Cardiac muscle cell (in vitro differentiated cells and primary cell): ENCODE measurements at places on chromosomes 3 and 15.

- peak; percentile 49 for DNase-seq
Measured at GRCh38 chr3:80688814-80689213, 921.0 kb upstream of the ROBO1 start.

- no peak for DNase-seq
Measured at GRCh38 chr15:45151998-45152828, 22.4 kb downstream of the DUOX1 start.

- DNase-seq: peak; percentile 77
Measured at GRCh38 chr3:27632431-27633223, 89.5 kb downstream of the EOMES start.

DNA sequence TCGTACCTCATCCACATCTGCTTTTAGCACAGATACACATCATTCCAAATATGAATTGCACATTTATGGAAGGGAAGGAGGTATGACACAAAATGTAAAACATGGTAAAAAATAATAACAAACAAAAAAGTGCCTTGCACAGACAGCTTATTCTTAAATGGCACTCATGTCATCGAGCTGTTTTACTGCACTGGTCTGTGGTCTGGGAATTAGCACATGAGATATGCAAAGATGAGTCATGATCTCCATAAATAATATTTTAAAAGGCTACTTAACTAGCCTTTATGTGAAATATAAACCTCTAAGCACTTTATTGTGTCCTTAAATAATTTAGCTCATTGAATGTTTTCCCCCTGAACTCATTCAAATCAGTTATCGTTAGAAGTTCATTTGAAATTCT, 142.2 kb upstream of the ZNF385D start:
- peak; percentile 31 for DNase-seq

DNA sequence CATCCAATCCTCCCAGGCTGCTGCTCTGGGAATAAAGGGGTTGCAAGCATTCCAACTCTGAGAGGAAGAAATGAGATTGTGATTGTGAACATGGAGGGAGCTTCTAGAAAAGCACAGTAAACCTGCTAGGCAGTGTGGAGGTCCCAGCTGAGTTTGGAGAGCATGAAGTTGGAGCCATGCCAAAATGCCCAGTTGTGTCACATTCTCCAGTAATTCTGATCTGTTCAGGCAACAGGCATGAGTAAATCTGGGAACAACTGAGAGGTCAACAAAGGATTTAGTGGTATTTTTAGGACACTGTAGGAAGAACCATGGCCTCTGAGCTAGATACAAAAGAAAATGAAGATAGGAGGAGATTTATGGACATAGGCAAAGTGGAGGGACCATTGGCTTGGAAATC, 74.7 kb downstream of the CYP19A1 start:
- DNase-seq: no peak

GRCh38 chr3:159091936-159092335, 290.1 kb downstream of the MFSD1 start:
- no peak for DNase-seq

GRCh38 chr3:24773798-24774197, 279.1 kb upstream of the THRB start:
- DNase-seq: peak; percentile 76
